Left hindlimb (tissue), 1 donor: ENCODE measurements at places on chromosomes 16 and 17.

DNA sequence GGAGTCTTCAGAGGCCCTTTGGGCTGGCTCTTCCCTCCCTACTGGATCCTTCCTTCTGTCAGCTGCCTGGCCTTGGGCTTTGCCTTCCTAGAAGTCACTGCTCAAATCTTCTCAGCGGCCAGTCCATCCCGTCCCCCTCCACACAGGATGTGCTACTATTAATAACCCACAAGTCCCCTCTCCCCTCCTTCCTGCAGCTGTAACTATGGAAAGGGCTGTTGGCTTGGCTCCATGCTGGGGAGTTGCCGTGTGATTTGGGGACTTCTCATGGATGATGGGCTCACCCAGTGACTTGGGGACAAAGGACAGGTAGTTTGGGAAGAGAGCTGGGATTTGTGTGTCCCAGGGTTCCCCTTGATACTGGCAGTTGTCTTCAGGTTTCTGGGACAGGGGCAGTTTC lies 19.4 kb downstream of the TMEM94 start:
- peak; percentile 72 for DNase-seq

DNA sequence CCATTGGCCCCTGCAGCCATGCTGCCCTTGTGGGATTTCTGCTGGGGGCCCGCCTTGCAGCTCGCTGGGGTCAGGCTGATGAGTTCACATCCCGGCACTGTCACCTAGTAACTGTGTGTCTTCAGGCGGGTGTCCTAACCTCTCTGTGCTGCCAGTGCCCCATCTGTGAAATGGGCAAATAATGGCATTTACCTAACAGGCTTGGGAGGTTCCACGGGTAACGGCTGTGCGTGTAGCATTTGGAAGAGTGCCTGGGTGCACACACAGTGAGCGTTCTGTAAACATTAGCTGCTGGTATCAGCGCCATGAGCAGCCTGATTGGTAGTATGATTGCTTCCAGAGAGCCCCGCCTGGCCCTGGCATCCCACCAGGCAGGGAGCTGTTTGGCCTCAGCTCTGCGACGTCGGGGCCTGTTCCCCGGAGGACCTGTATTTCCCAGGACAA lies 167.3 kb upstream of the GSE1 start:
- DNase-seq = no peak

GRCh38 chr17:70446446-70446845 lies 277.1 kb downstream of the KCNJ2 start:
- no peak for DNase-seq

DNA sequence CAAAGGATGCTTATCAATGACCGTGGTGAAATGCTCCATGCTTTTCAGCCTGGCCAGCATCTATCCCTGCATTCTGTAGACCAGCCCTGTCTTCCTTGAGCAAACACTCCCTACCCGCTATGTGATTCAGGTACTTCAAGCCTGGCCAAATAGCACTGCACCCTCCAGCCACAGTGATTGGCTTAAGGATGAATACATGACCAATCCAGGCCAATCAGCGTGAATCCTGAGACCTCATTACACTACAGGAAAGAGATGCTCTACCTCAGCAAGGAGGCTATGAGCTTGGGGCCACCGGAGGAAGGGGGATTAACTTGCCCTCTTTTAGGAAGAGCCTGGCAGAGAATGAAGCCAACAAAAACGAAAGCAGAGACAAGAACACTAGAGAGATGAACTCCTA lies 162.5 kb downstream of the ZNF423 start:
- DNase-seq = no peak

DNA sequence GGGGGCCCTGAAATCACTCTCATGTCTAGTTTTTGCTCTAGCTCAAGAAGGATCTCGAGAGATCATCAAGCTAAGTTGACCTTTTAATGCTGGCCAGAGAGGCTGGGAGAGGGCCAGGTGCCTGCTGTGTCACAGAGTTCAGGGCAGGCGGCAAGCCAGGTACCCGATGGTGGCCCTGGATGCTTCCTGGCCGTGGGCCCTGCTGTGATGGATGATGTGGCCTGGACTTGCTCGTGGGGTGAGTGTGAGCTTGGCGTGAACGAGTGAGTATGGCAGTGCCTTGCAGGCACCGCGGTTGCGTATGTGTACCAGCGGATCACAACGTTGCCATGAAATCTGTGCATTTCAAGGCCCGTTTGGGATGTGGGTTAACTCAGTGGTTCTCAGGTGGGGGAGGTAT lies 7.4 kb downstream of the IRF8 start:
- DNase-seq = peak; percentile 1

- DNase-seq = peak; percentile 66
These were observed 11.8 kb upstream of the CIBAR2 start for GRCh38 chr16:85123891-85124635.

DNA sequence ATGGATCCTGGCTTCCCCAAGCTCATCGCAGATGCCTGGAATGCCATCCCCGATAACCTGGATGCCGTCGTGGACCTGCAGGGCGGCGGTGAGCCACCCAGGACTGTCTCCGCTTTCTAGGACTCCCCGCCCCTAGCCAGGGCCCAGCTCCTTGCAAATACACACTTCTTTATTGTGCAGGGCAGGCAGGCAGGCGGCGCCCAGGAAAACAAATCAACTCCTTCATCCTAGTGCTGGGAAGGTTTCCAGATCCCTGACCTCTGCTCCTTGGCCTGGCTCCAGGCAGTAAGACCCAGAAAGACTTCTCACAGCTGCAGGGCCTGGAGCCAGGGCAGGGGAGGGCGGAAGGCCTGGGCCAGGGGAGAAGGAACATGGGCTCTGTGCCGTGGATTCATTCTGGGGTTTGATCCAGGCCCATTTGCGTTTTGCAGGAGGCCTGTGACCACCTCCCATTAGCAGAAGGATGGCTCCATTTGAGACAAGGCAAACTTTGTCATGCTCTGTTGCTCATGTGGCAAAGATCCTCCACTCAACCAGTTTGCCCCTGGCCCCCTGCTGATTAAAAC lies 6.0 kb upstream of the LPCAT2 start:
- peak; percentile 93 for DNase-seq

GRCh38 chr17:3892095-3892998 lies 506 bp downstream of the CAMKK1 start:
- peak; percentile 79 for DNase-seq

GRCh38 chr17:30401097-30401496 lies 22.4 kb downstream of the CPD start:
- DNase-seq = no peak

- DNase-seq = no peak
These were observed 1.4 kb downstream of the WIPI1 start for GRCh38 chr17:68455901-68456338.

DNA sequence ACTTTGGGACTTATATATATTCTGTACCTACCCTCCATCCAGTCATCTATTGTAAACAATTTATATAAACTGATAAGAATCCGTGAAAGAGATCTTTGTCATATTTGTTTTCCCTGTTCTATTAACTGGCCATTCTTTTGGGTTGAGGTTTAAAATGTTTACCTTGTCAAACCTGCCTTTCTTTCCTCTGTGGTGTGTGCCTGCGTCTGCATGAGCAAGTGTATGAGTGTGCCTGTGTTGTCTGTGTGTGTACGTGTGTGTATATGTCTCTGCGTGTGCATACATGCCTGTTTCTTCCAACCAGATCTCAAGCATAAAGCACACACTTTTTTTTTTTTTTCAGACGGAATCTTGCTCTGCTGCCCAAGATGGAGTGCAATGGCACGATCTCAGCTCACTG lies 201.5 kb downstream of the C16orf95 start:
- DNase-seq = no peak

DNA sequence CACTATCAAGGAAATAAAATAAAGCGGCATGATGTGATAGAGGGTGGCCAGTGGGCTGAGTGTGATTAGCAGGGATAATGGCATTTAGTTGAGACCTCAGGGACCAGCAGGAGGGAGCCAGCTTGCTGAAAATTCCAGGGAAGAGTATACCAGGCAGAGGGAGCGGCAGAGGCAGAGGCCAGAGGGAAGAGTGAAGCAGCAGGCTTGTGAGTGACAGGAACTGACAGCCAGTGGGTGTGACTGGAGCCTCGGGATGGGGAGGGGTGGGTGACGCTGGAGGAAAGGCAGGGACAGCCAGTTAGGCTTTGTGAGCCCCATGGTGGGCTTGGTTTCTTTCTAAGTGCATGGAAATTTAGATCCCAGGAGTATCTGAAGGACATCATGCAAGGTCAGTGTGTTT lies 209.7 kb upstream of the CACNG3 start:
- no peak for DNase-seq

DNA sequence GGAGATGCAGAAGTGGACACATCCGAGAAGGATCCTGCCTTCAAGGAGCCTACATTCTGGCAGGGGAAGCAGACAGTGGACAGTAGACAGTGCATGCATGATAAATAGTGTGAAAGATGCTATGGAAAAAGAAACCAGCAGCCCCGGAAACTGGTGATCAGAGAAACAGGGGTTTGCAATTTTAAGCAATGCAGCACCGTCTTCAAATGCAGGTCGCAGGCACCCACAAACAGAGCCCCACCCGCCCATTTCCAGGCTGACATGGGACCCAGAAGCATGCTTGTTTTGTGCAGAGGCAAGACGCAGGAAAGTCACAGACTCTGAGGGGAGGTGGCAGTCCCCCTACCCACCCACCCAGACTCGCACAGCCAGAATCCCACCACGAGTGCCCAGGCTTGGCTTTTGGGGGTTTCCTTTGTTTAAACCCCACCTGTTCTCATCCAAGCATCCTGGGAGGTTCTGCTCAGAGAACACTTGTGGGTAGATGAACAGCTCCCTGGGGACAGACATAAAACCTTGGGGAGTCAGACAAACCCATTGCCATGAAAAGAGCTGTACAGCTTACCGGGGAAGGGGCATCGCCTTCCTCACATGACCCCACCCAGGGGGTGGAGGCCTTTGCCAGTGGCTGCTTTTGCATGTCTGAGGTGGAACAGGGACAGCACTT lies 114.3 kb downstream of the MGAT5B start:
- DNase-seq = no peak

- DNase-seq = no peak
These were observed 114.5 kb upstream of the C17orf78 start for GRCh38 chr17:37261286-37261685.

GRCh38 chr17:48514477-48514876 lies 16.3 kb downstream of the HOXB1 start:
- no peak for DNase-seq

GRCh38 chr16:7585705-7586104 lies 253.1 kb downstream of the RBFOX1 start:
- no peak for DNase-seq

DNA sequence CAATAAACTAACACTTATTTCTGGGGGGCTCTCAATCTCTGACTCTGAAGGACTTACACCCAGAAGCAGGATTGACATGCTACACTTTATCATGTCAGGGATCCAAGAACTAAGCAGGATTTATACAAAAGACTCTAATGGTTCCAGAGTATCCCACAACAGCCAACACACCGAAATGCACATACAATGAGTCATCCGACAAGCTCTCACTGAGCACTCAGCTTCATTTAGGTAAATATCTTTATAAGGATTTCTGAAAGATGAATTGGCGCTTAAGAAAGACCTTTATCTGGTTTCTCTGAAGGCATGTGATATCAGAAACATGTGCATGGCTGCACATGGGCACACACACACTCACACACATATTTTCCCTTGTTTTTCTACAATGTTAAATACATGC lies 77.2 kb downstream of the TOX3 start:
- DNase-seq = no peak

DNA sequence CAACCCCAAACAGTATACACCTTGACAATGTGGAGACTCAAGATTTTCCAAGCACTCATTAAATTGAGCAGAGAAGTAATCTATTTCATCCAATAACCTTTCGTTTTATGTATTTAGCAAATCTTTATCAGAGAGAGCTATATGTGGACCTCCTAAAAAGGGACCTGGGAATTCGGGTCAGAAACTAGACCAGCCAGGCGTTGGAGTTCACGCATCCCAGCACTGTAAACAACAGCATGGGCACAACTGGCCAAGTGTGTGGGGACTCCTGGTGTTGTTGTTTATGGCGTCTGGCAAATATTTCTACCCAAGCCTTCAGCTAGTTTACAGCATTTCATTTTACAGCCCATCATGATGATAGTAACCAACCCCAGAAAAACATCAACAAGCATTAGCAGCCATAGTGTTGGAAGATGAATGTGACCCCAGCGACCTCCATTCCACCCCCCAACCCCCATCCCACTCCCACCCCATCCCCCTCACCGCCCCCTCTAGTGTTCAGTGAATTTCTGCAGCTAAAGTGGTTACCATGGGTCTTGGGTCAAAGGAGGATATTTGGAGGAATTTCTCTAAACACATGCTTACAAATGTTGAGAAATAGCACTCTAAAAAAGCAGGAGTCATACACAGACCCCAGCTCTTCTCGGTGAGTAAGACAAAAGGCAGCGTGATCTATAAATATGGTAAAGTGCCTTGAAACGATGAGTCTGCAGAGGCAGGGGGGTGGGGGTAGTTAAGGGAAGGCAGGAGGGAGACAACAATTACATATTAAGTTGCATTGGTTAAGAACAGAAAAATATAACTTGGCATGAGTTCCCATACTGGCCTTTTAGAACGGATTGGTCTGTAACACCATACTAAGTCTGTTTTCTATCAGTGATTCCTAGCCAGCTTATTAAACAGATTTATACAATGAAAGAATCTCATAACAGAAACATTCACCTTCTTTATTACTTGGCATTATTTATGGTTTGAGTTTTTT lies 91.4 kb upstream of the TBX2 start:
- DNase-seq = no peak

- peak; percentile 87 for DNase-seq
These were observed 893 bp downstream of the POLR3E start for GRCh38 chr16:22297871-22298733.

DNA sequence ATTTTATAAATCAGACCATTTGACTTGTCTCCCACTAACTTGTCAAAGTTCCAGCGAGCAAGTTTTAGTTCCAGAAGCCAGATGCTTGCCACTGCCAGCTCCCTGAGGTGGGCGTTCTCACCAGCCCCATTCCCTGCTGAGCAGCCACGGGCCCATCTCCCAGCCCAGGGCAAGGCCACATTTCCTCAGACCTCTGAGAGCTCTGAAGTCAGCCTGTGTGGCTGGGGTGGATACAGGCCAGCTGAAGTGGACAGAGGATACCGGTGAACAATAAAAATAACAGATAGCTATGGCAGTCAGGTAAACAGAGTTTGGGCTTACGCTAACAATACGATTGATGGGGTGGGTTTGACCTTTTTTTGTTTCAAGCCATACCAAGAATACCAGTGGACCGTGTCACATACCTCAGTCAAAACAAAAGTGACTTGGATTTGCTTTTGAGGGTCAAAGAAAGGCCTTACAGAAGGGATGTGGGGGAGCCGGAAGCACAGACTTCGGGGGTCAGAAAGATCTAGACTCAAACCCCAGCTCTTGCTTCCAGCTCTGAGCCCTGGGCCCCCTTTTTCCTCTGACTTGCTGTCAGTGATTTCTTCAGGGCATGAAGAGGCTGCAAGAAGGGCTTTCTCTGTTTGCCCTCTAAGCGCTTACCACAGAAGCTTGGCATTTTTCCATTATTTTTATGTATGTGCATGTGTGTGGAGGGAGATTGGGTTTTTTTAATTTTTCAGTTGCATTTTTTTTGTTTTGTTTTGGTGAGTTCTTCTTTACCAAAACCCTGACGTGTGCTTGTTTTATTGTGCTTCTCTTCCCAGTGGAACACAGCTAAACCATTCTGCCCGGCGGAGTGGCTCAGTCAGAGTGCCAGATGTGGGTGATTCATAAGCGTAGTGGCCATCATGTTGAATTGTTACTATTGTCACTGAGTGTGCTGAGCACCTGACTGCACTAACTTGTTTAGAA lies 109.9 kb downstream of the GNAO1 start:
- no peak for DNase-seq

GRCh38 chr17:50596191-50597037 lies 35.9 kb downstream of the CACNA1G start:
- no peak for DNase-seq

GRCh38 chr17:70989280-70989679 lies 819.9 kb downstream of the KCNJ2 start:
- DNase-seq = no peak
